ENCODE measurements at places on chromosomes 2 and 18.

- DNase-seq = peak; percentile 15
Measured at GRCh38 chr2:219571311-219572236, at the start of gene OBSL1. OBSL1 (minus strand) TSS chr2:219571539; CDS start chr2:219571232, 307 bp downstream.

GRCh38 chr2:37389989-37390765, 45.7 kb downstream of the QPCT start:
- DNase-seq = no peak

DNA sequence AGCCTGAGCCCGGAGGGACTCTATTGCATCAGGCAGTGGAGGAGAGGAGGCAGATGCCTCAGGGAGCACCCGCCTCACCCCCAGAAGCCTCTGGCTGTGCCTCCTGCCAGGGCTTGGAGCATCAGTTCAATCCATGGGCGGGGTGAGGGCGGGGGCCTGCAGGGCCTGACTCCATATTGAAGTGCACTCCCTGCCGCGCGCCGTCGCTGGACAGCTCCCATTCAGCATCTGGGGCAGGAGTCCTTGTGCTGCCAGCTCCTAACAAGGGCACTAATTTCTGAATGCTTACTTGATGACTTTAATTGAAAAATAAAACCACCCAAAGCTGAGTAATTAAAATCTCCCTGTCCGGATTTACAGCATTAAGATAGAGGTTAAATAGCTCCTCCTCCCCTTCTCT, 23.8 kb downstream of the C1QL2 start:
- DNase-seq = no peak

GRCh38 chr2:240520974-240521350, 36.8 kb downstream of the ANKMY1 start:
- no peak for DNase-seq

DNA sequence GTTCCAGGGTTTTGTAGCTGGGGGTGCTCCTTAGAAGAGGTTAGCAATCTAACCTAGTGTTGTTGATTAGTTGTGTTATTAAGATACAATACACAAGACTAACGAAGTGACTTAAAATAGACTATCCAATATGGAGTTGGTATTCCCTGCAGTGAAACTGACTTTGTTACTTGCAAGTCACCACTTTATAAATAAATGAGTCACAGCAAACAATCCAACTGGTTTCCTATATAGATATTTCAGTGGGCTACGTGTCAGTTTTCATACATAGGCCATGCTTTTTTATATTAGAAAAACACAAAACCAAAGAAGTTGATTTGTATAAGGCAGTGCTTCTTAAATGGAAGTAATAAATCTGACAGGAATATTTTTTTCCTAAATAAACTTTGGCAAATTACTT, 274.0 kb downstream of the CAMKMT start:
- DNase-seq = no peak

DNA sequence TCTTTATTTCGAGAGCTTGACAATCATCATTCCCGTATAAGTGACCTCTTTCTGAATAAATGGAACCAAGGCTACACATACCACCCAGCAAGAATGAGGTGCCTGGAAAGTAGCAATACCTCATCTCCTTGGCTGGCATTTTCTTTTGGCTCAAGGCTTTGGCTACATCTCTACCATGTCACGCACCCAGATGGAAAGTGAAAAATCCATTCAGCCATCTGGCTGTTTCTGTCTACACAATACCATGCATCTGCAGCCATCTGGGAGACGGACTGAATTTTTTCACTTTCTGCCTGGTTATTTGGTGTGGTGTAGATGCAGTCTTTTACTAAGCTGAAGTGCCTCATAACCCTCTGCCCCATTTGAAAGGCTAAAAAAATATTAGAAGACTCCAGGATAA, 566.9 kb downstream of the BCL11A start:
- DNase-seq = no peak

- no peak for DNase-seq
Measured at GRCh38 chr2:112622528-112622849, 23.2 kb upstream of the SLC20A1 start.

DNA sequence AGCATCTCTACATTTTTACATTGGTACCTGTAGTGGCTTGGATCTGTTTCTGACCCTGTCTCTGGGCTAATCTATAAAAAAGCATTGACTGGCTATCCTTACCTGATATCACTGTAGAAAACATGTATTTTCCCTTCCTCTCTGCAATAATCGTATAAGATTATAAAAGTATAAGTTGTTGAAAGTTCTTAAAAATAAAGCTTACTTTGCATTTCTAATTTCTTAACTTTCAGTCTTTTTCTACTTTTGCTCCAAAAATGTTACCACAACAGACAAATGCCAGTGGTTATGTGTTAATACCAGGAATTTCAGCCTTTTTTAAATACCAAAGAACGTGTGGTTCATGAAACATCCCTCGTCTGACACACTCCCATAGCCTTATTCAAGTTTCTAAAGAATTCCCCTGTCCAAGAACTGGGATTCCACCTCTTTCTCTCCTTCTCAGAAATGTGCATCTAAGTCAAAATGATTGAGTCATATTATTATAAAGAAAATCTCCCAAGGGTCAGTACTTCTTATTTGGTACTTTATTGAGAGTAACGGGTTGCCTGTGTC, 28.5 kb upstream of the ACKR3 start:
- DNase-seq = no peak

DNA sequence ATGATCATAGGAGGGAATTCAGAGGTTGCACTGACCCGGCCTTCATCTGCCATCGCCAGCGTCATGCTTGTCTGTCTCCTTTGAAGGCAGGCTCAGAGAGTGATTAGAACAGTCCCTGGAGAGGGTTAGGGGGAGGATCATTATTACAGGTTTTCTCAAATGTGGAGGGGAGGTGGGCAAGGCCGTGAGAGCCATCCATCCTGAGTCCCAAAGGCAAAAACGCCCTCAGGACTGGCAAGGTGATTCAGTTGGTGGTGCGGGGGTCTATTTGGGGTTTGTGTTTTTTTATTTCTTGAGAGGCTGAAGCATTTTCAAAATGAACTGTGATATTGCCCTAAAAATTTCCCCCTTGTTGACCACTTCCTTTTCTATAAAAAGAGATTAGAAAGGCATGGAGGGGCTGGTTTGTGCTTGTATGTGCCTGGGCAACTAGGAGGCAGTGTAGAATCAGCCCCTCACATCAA, 39.3 kb upstream of the GYPC start:
- no peak for DNase-seq

GRCh38 chr2:143553261-143553660, 424.0 kb downstream of the ARHGAP15 start:
- no peak for DNase-seq

DNA sequence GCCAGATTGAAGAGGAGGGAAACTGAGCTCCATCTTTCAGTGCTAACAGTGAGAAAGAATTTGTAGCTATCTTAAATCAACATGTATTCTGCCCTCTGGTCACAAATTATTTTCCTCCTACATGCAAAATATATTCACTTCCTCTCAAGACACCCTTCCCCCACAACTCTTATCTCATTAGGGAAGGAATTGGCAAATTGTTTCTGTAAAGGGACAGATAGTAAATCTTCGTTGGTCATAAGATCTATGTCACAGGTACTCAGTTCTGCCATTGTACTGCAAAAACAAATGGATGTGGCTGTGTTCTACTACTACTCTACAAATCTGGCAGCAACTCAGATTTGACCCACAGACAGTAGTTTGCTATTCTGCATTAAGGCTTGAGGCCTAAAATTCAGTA, 53.0 kb upstream of the CYP20A1 start:
- no peak for DNase-seq

GRCh38 chr2:232444409-232445148, 11.4 kb upstream of the ALPI start:
- DNase-seq = no peak

GRCh38 chr2:16626497-16626896, 39.1 kb downstream of the CYRIA start:
- no peak for DNase-seq

DNA sequence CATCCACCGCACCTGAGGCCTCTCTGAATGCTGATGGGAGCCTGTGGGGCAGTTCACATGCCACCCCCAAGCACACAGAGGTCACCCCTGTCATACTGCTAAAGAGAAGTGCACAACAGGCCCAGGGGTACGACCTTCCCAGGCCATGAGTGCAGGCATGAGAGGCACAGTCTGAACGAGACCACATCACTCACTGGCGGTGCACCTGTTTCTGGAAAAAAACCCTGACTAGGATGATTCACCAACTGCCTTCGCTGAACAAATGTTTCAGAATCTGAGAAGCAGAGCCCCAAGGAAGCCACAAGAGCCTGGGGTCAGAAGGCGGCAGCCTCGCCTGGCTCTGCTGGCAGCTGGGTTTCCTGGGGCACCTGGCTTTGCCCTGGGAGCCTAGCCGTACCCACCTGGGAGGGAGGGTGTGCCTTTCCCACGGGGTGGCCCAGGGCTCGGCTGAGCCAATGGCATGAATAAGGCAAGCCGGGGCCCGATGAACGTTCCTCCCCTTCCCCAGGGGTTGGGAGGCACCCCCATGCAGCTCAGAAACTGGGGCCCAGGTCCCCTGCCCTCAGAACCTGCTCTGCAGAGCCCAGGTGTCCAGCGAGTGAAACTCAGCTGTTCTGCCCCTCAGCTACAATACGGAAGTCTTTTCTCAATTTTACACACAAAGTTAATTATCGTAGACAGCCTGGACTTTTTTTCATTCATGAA, 73.8 kb downstream of the HDAC4 start:
- DNase-seq = no peak

DNA sequence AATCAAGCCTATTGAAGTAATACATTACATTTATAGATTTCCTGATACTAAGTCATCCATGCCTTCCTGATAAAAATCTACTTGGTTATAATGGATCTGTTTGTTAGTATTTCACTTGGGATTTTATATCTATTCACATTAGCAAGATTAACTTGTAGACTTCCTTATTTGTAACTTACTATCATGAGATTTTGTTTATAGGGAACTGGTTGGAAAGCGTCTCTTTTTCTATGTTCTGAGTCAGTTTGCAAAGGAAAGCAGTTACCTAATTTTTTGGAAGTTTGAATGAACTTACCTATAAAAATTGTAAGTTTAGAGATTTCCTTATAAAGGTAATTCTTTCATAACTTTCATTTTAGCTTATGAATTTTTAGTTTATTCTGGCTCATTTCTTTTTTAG, 141.4 kb downstream of the SMAD7 start:
- DNase-seq = no peak

- DNase-seq = no peak
Measured at GRCh38 chr2:36549165-36549574, 48.8 kb downstream of the FEZ2 start.

DNA sequence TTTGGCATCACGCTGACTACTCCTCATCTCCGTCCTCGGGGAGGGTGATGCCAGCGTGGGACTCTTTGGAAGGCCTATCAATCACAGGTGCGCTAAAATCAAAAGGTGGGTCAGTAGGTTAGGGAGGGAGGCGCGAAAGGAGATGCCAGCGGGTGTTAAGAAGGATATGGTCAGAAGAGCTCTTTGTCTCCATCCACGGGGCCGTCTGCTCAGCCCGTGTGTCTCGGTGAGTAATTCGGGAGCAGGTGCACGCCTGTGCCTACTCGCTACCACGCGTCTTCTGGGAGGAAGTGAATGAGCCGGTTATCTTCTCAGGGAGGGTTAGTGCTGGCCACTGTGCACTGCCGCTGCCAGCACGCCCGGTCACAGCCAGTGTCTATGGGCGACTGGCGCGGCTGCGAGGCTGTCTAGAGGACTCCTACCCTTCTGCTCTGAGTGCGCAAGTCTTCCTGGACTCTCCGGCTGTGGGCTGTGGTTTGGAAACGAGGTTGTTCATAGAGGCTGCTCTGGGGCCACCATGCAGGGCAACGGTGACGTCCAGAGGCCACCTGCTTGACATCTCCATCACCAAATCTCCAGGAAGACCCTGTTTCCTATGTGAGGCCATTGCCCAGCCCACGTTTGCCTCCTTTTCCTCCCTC, 153.4 kb downstream of the MBP start:
- DNase-seq = no peak

DNA sequence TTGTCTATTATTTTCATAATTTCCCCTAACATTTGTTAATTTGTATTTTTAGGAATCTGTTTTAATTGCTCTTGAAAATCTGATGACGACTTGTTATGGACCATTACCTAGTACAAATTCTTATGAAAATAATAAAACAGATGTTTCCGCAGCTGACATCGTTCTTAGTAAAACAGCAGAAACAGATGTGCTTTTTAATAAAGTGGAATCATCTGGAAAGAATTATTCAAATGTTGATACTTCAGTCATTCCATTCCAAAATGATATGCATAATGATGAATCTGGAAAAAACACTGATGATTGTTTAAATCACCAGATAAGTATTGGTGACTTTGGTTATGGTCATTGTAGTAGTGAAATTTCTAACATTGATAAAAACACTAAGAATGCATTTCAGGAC, 69.9 kb downstream of the PMS1 start:
- DNase-seq = no peak

DNA sequence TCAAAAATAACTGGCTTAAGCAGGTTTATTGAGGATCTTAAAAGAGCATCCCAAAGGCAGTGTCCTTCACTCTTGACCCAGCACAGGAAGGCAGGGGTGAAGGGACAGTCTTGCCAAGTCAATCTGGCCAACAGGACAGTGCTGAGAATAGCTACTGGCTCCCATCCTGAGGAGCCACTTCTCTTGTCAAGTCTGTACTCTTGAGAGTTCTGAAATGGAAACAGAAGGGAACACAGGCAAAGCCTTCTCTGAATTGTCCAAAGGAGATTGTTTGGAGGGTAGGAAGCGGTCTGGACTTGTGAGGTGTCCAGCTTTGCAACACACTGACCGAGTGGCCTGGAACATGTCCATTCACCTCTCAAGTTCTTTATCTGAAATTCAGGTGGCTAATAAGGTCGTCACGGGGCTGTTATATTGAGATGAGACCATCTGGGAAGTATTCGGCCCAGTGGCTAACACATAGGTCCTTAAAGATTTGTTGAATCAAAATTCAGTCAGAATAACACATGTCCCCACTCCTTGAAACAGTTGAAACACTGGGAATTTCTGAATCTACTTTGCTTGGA, 99.5 kb upstream of the FHL2 start:
- no peak for DNase-seq

GRCh38 chr2:169291517-169291916, 70.8 kb downstream of the LRP2 start:
- DNase-seq = no peak

- DNase-seq = no peak
Measured at GRCh38 chr18:59083136-59083818, 56.4 kb upstream of the SEC11C start.

DNA sequence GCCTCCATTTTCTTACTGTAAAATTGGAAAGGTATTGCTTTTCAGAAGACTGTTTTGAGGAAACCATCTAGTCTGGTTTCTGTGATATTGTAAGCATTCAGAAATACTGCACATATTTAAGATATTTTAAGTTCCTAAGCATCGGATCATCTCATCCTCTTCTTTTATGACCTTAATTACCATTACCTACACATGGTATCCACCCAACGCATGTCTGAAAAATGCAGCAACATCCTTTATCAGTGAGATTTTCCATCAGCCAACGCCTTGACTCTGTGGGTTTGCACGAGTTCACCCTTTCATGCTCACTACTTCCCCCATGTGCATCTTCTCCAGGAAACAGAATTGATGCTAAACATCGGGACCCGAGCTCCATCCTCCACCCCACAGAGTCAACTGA, 84.3 kb downstream of the COL4A4 start:
- DNase-seq = no peak
